ENCODE measurements at places on chromosomes 4 and X. TPM values are rescaled to one million over a fixed set of nuclear protein-coding genes. Genes with fewer than 3 reads are reported as not detected.

DNA sequence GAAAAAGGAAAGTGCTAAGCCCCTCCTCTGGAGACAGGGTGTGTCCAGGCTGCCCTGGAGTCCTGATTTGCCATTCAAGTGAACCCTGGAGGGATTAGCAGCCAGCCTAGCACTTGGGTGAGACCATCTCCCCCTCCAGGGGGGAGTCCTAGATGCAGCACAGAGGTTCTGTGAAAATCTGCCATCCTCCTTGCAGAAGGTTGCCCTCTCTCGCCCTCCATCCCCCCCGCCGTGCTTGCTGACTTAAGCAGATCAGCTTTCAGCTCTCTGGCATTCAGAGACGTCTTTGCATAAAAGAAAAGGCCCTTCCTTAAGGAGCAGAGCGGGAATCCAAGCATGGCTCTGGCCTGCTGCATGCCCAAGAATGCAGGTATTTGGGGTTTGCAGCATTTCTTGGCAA, 102.1 kb upstream of the SCML1 start:
- no peak for DNase-seq

- no peak for DNase-seq
These were observed 3.1 kb downstream of the CPE start for GRCh38 chr4:165381821-165382373.

GRCh38 chr4:54189140-54189539, 40.0 kb upstream of the PDGFRA start:
- no peak for DNase-seq

DNA sequence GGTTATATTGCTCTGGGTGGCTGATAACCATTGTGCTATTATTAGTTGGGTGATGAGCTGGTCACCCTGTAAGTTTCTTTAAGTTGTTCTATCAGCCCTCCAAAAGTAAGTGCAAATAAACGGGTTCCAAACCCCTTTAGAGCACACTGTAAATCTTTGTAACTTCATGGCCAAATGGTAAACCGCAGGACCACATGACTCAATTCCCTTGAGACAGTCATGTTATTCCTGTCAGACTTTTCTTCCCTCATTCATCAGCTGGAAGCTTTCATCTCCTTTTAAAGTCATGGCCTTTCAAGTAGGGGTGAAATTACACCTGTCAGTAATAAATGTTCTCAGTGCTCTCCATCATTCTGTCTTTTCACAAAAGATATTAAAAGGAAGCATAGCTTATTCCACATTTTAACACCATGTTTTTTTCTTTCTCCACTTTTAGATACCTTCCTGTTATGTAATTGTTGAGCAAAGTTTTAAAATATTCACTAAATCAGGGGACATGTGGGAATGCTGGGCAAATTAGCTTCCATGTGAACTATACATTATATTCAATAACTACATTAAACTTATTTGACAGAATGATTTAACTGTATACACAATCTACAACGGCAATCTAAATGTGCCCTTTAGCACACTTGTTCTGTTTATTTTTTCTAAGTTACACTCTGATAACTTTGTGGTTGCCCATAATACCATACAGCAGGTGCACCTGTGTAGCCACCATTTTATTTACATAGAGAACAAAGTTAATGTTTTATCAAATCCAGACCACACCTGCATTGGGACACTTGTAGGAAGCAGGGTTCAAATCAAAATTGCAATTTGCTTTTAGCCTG, 275.5 kb downstream of the CFAP299 start:
- DNase-seq = no peak

Gene MCTS1
- 58.1 TPM for total RNA-seq

DNA sequence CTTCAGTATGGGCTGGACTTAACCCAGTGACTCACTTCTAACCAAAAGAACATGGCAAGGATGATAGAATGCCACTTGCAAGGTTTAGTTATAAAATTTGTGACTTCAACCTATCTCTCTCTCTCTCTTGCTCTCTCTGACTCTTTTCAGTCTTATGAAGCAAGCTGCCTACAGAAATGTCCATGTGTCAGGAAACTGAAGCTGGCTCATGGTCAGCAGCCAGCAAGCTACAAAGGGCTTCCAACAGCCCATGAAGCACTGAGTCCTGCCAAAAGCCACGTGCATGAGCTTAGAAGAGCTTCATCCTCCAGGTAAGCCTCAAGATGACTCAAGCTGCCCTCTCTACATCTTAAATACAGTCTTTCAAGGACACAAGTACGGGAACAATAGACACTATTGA, 100.3 kb downstream of the HS3ST1 start:
- DNase-seq = no peak

- no peak for DNase-seq
These were observed 206.2 kb upstream of the BANK1 start for GRCh38 chr4:101584306-101584705.

Gene TAF7L
- total RNA-seq = not detected

- peak; percentile 29 for DNase-seq
These were observed 400 bp upstream of the PAQR3 start for GRCh38 chr4:78939667-78940008.

GRCh38 chrX:10350221-10350620, 193.4 kb downstream of the CLCN4 start:
- no peak for DNase-seq

DNA sequence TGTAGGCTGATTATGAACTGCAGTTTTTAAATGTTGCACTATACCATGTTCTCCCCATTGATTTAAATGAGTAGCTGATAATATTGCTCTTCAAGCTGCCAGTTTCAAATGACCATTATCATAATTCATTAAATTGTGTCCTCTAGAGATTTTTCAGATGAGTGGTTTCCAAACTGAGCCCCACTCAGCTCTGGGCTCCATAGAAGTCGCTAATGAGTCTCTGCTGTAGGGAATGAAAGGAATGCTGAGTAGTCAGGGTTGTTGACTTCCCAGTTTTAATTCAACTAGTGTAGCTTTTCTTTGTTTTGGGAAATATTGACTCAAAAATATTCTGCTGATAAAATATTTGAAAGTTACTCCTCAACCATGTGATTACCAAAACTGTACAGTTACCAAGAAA, 1081.1 kb downstream of the ARAP2 start:
- no peak for DNase-seq

Gene GABRQ
- 0.04 TPM for total RNA-seq

GRCh38 chr4:7772711-7773385, 166.8 kb downstream of the AFAP1 start:
- no peak for DNase-seq

Gene ZDHHC15
- not detected for total RNA-seq

GRCh38 chr4:7134737-7135388, 57.5 kb upstream of the SORCS2 start:
- DNase-seq = no peak

Gene PPARGC1A
- total RNA-seq = not detected

DNA sequence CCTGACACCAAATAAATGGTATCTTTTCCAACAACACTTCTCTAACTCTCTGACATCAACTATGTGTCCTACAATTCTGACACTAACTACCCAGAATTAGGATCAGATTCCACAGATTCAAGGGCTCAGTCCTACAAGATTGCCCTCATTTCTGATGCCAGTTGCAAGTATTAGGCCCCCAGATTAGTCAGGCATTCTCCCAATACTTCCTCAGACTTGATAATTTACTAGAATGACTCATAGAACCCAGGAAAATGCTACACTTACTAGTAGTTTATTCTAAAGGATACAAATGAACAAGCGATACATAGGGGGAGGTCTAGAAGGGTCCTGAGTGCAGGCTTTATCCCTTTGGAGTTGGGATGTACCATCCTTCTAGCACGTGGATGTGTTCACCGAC, 8.5 kb downstream of the TIGD2 start:
- DNase-seq = no peak

DNA sequence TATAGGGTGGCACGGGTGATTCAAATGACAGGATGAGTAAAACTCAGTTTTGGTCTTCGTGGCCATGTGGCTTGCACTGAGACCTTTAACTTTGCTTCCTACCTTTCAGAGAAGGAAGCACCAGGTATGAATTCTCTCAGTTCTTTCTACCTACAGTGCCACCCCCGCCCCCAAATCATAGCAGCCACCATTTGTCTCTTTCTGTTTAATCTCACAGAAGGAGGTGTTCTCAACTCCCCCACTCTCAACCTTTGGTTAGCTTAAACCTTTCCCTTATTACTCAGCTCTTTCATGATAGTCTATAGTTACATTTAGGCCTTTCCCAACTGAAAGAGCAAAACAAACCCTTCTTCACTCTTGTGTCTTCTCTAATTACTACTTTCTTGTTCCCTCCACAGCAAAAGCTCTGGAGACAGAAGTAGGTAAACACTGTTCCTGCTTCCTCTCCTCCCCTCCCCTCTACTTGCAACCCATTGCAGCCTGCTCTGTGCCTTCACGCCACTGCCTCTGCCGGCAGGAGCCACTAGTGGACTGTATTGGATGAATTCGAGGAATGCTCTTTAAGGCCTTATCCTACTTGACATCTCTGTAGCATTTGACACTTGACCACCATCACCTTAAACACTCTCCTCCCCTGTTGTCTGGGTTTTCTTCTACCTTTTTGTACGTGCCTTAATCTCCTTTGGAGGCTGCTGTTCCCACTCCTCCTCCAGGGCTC, 123.7 kb downstream of the AFF1 start:
- DNase-seq = no peak

GRCh38 chr4:75919920-75920319, 17.7 kb upstream of the PPEF2 start:
- no peak for DNase-seq

DNA sequence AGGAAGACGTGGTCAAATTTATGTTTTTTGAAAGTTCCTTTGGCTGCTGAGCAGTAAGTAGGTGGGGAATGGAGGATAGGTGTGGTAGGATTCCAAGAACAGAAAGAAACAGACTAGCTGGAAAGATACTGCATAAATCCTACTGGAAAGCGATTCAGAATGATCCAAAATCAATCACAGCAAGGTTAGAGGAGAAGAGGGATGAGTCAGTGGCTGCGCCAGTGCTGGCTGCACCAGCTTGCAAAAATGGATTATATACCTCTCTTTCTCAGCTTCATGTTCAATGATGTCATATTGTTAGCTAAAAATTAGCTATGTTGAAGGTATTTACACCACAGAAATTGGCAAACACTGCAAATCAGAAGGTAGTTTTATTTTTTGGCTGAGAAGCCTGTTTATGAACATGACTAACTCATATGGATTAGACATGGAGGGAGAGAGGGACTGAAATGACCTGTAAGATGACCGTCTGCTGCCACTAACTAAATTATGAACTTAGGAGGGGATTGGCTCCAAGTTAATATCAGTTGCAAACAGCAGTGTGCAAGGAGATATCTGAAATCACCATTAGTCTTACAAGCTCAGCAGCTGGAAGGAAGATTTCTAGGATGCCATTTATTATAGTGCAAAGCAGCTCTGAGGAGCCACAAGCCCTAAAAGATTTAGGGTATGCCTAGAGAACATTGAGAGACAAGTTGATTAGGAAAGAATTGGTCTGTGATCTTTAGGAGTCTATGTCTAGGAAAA, 405.3 kb downstream of the MID1IP1 start:
- DNase-seq = no peak

- DNase-seq = no peak
These were observed 578 bp upstream of the DKK2 start for GRCh38 chr4:107036584-107037198.
